ENCODE measurements at places on chromosomes 11 and 22.

DNA sequence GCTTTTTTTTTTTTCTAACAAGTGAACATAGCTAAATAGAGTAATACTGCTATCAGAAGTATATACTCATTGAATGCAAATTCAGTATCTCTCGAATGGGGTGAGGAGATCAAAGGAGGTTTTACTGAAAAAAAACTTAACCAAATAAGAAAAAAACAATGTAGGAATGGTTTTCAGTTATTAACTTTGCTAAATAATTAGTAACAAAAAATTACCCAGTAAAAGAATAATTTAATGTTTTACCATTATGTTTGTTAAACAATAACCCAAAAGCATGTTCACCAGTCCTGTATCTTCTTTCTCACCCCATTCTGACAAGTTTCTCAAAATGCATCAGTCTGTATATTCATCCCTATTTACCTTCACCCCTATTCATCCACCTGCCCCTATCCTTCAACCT lies 22.6 kb upstream of the CTSC start:
- DNase-seq, result no peak

- peak; percentile 35 for DNase-seq
Observed at GRCh38 chr22:35749808-35750207, 32.1 kb downstream of the APOL5 start.

- no peak for DNase-seq
Observed at GRCh38 chr11:45532546-45532945, 132.9 kb downstream of the CHST1 start.

DNA sequence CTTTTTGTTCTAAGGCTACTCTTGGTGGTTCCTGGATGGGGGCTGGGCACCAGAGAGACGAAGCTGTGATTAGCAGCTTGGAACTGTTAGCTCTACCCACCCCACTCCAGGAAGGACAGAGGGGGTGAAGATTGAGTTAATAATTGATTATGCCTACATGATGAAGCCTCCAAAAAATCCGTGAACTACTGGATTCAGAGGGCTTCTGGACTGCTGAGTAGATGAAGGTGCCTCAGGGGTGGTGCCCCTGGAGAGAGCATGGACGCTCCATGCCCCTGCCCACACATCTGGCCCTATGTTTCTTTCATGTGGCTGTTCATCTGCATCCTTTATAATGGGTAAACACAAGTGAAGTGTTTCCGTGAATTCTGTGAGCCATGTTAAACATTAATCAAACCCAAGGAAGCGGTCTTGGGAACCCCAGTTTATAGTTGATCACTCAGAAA lies 47.3 kb upstream of the CYP2D6 start:
- DNase-seq, result no peak

DNA sequence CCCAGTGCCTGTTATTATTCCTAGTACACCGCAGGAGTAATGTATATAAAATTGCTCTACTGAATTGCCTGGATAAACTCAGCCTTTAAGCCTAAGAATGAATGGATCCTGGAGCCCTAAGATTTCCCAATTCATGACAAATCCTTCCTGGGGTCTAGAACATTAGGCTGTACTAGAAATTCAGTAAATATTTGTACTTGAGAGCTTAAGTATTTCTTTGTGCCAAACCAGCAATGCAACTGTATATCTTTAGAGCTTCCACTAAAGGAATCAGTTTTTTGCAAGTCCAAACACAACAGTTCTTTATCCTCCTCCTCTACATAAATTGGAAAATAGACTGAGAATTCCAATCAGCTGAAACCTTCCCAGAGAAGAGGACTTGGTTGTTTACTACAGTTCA lies 65.6 kb downstream of the FAM168A start:
- no peak for DNase-seq

DNA sequence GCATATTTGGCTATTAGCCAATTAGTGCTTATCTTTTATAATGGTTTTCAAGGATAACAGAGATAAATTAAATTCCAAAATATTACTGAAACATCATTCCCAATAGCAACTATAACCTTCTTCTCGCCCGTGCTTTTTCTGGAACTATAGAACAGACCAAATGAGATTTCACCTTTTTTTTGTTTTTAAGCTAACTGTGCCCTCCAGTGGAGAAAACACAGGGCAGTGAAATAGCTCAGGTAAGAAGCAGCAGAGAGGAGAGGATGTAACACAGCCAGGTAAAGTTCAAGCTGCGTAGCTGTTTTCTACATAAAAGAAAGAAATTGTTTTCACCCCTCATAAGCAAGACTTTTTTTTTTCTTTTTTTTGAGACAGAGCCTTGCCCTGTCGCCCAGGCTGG lies 28.2 kb downstream of the HSD17B12 start:
- no peak for DNase-seq

DNA sequence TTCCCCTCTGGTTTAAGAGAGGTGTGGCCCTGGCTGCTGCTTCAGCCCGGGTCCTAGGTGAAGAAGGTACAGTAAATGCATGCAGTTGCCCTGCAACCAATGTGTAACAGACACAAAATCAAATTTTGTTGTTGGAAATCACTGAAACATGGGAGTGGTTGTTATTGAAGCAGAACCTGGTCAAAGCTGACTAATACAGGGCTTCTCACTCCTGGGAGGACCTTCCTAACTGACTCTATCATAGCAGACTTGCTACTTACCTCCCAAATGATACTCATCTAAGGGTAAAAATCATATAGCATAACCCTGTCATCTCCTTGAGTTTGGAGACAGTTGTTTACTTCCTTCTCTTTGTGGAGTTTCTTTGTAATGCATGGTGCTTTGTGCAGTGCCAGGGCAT lies 52.6 kb downstream of the SLC1A2 start:
- no peak for DNase-seq

DNA sequence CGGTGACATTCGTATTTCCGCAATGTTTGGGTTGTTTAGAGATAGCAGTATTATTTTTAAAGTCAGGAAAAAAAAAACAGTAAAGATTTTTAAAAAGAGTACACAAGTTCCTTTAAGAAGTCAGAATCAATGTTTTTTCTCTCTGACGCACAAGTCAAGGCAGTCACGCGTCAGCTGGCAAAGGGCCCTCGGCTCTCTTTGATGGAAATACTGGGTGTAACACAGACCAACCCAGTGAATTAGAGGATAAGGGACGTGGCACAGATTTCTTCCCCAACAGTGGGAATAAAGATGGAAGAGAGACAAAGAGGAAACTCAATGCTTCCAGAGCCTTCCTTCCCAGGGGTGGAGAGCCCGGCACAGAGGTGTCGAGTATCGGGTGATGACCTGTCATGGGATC lies 13.4 kb downstream of the ASCC2 start:
- DNase-seq, result no peak

GRCh38 chr11:27387362-27387761 lies 24.3 kb upstream of the CCDC34 start:
- no peak for DNase-seq

GRCh38 chr22:42353883-42354727 lies 78.1 kb downstream of the NFAM1 start:
- DNase-seq, result no peak

DNA sequence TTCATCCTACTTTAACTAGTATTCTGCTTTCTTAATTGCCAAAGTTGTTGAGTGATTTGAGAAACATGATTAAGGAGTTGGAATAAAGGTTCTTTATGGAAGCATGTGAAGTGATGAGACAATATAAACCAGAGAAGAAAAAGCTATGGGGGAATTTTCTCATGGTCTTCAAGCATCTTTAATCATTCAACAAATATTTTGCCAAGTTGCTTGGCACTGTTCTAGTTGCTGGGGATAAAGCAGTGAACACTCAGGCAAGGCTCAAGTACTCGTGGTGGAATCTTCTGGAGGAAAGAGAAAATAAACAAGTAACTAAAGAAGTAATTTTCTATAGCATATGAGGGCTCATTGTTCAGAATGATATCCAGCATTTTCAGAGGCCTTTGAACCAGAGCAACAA lies 9.2 kb upstream of the PIWIL4 start:
- DNase-seq, result no peak

GRCh38 chr11:68010090-68011041 lies at the start of gene ALDH3B1:
Gene ALDH3B1, plus strand, starts transcription at chr11:68010327. Its CDS starts 4,971 bp downstream, at chr11:68015298.
- no peak for DNase-seq

- DNase-seq, result no peak
Observed at GRCh38 chr22:41933411-41934177, 7.0 kb upstream of the TNFRSF13C start.

DNA sequence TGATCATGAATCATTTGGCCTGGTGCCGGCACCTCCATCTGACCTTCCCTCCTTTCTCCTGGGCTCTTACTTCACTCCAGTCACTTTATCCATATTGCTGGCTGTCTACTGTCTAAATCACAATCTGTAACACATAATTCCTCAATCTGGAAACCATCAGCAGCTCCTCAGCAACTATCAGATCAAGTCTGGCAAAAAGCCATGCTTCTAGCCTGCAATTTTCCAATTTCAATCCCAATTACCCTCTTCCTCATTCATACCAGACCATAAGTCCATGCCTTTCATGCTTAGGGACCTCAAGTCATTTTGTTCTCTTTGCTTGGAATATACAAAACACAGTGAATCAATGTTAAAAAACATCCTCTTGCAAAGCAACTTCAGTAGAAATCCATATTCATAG lies 882.8 kb upstream of the ANO3 start:
- no peak for DNase-seq

- DNase-seq, result no peak
Observed at GRCh38 chr11:115272925-115273324, 231.3 kb downstream of the CADM1 start.

- DNase-seq, result no peak
Observed at GRCh38 chr11:14423633-14424032, 64.7 kb upstream of the RRAS2 start.

DNA sequence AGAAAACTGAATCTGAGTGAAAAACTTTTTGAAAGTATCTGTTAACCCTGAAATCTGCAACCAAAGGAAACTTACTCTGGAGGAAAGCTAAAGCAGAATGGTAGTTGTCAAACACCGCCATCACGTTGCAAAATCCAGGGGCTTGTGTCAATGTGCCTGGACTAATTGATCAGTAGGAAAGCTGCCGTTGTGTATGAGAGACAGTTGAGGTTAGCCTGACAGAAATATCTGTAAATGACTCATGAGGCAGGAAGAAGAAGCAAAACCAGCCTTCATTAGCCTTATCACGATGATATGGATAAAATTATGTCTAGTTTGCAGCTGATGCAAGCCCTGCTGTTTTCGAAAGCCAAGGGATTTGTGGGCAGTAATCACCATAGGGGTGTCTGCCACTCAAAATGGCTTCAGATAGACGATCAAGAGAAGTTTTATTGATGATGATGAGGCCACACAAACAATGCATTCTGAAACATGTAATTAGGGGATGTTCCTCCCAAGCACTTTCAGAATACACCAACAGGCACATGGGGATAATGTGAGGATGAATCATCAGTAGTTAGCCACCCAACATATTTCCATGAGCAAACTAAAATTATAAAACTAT lies 8.9 kb downstream of the SCGB1A1 start:
- peak; percentile 37 for DNase-seq

DNA sequence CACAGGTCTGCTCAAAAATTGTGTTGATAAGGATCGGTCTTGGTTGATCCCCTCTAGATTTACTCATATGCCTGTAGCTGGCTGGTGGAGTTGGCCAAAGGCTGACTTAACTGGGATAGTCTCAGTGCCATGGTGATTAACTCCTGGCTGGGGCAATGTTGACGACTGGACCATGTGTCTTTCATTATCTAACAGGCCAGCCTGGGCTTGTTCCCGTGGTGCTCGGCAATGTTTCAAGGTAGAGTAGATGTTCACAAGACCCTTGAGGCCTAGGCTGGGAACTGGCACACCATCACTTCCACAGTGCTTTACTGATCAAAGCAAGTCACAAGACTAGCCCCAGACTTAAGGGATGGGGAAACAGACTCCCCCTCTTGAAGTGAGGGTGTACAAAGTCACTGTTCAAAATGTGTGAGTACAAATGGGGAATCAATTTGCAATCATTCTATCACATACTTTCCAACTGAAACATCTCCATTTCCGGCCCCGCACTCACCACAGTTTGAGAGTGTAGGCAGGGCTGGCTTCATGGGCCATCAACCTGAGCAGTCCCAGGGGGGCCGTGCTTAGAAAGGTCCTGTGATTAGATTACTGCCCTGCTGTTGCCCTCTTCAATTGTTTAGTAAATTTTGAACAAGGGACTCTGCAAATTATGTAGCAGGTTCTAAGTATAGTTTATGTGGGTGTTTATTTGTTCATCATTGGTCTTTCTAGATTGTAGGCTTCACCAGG lies 240.8 kb downstream of the NELL1 start:
- no peak for DNase-seq

DNA sequence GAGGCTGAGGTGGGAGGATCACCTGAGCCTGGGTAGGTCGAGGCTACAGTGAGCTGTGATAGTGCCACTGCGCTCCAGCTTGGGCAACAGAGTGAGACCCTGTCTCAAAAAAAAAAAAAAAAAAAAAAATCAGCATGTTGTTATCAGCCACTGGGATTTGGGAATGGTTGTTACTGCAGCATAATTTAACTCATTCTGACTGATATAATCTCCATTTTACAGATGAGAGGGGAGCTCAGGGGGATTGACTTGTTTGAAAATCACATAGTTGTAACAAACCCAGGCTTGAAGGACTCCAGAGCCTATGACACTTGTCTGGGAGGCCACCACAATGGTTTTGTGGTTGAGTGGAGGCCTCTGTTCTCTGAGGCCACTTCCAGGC lies 3.0 kb upstream of the SEPTIN3 start:
- no peak for DNase-seq

DNA sequence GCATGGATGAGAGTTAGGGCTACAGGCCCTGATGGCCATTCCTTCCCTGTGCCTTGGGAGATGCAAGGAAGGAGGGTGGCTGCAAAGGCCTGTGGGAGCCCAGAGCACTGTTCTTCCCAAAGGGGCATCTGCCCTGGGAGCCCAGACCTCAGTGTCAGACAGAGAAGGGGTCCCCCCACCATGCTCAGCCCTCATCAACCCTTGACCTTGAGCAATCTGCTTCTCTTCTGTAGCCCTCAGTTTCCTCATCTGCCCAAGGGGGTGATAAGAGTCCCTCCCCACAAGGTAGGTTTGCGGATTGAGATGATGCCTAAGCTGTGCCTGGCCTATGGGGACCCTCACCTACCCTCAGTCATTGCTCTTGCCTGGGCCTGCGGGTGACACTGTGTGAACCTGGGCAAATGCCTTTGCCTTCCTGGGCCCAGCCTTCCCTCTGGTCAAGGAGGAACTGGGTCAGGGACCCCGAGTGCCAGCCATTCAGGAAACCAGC lies 47.5 kb downstream of the IGLL5 start:
- no peak for DNase-seq

GRCh38 chr11:1549338-1550330 lies 22.4 kb downstream of the DUSP8 start:
- no peak for DNase-seq

- no peak for DNase-seq
Observed at GRCh38 chr11:80462211-80462610, 1021.4 kb upstream of the TENM4 start.

DNA sequence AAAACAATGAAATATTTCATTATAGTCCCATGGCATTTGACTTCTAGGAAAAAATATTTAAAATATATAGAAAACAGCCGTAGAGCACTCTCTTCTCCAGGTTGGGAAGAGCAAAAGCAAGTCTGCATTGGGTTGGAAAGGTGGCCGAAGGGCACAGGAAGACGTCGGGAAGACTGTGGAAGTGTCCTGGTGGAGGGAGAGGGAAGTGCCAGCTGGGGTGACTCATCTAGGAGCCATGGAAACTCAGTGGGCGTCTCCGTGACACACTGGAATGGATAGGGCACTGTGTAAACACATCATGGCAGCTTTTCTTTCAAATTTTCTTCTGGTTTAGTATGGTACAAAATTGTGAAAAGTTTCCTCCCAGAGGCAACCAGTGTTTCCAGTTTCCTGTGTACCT lies 12.7 kb downstream of the GTPBP1 start:
- no peak for DNase-seq
